ENCODE measurements at places on chromosomes 4 and X.

- no peak for DNase-seq
Observed at GRCh38 chr4:147349193-147349592, 131.7 kb upstream of the EDNRA start.

DNA sequence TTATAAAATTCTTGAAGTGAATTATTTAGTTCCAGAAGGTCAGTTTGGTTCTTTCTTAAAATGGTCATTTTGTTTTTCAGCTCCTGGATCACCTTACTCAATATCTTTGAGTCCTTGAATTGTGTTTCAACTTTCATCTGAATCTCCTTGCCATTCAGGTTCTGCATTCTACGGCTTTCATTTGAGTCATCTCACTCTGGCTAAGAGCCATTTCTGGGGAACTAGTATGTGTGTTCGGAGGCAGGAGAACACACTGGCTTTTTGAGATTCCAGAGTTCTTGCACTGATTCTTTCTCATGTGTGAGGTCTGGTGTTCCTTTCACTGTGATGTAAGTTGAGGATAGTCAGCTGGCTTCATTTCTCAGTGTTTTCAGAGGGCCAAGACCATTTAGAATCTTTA is 708.4 kb upstream of the FRG1 start:
- no peak for DNase-seq

DNA sequence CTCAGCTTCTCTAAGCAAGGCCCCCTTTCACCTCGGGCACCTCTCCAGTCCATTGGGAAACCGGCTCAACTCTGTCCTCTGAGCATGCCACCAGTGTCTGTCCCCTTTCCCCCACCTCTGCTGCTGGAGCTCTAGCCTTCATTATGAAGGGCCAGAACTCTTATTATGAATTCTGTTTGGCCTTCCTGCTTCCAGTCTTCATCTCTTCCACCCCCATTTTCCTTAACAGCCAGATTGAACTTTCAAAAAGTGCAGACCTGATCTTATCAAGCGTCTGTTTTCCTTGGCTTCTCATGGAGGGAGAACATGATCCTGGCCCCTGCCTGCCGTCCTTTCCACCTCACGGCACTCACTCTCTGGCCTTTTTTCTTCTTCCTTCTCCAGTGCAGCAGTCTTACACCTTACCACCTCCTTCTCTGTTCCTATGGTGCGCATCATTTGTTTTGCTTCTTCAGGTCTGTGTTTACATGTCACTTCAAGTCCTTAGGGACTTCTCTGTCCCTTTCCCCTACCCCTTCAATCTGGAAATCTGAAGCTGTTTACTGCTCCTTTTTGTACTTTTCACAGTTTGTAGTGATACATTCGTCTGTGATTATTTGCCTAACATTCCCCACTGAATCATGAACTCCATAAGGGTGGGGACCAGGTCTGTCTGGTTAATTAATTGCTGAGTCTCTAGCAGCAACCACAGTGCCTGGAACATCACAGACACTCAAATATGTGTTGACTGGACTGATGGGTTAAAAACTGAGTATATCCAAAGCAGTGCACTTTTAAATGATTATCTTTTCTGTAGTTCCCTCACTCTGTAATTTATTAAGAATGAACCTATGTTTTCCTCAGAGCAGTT is 55.8 kb downstream of the FNIP2 start:
- DNase-seq, result no peak

DNA sequence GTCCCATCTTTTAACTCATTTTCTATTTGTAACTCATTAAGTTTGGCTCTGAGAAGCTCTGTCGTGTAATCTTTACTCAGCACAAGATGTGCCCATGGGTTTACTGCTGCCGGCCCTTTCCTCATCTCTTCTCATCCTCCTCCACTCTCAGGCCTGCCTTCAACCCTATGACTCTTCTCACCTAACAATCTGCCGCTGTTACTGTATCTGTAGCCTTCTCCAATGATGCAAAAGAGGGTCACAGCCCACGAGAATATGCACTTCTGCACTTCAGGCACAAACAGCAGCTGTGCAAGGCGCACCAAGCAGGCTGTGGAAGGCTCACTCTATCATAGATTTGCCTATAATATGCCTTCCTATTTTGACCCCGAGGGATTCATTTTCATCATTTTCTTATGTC is 546.5 kb upstream of the GALNTL6 start:
- no peak for DNase-seq

DNA sequence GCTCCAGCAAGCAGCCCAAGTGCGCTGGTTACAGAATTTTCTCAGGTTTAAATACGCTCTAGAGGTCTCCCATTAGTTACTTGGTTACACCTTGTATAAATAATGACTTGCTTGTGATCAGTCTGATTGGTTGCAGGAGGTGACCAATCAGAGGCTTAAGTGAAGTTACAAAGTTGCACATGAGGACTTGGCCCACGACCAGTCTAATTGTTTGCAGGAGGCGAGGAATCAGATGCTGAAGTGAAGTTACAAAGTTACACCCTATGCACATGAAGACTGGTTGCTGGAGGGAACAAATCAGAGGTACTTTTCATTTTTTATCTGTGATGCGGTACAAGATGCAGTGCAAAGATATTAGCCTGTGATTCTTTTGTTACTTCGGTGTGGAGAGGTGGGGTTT is 80.7 kb downstream of the UBE2NL start:
- no peak for DNase-seq

- no peak for DNase-seq
Observed at GRCh38 chr4:91596718-91597117, 707.0 kb upstream of the GRID2 start.

GRCh38 chrX:115427861-115428410 is 133.0 kb upstream of the PLS3 start:
- no peak for DNase-seq

- DNase-seq, result no peak
Observed at GRCh38 chr4:53019485-53020382, 157.6 kb downstream of the RASL11B start.
